ENCODE measurements at places on chromosomes 11 and 22.

DNA sequence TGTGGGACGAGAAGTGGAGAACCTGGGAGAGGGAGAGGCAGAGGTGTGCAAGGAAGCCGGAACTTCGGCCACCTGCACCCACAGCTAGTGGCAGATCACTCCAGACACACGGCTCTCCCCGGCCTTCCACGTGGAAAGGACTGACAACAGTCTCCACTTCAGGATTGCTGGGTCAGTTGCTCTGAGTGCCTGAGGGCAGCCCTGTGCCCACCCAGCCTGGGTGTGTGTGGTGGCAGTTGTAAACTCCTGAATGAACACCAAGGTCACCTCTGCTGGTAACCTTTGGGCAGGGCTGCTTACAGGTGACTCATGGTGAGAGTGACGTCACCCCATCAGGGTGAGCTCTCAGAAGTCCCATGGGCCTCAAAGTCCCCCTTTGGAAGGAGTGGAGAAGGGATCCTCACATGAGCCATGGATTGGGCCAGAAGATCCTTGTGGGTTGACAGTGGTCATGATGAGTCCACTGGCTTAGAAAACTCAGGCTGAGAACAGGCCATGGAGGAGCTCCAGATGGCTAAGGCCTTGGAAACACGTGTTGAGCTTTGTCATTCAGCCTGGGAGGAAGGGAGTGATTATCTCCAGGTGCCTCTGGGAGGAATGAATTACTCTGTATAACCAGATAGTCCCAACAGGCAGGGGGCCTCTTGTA lies 71.3 kb downstream of the BCR start:
- DNase-seq: no peak

GRCh38 chr11:10622108-10622507 lies 53.6 kb upstream of the LYVE1 start:
- DNase-seq: no peak

- no peak for DNase-seq
Measured at GRCh38 chr11:126127898-126128297, 65.2 kb upstream of the CDON start.

GRCh38 chr22:40289991-40290459 lies 56.3 kb upstream of the ADSL start:
- DNase-seq: peak; percentile 67

GRCh38 chr11:45872651-45873356 lies 12.6 kb upstream of the MAPK8IP1 start:
- peak; percentile 8 for DNase-seq

- no peak for DNase-seq
Measured at GRCh38 chr22:22061085-22062077, 78.8 kb upstream of the TOP3B start.

GRCh38 chr22:42786606-42787356 lies 66.1 kb upstream of the A4GALT start:
- no peak for DNase-seq

DNA sequence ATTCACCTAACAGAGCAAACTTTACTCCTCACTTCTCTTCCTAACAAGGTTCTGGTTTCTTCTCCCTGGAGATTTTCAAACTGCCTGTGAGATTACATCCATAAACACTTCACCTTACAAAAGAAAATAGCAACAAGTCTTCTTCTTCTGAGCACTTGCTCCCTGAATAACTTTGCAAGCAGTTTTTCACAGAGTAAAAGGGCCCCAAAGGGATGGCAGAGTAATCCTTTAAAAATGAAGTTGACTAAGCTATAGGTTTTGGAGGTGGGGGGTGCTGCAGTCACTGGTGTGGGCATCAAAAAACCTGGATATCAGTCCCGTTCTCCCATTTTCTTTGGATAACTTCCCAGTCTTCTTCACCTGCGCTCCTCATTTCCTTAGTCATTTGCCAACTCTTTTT lies 484.9 kb downstream of the MIAT start:
- DNase-seq: no peak
